ENCODE measurements at places on chromosomes 13 and 19.

DNA sequence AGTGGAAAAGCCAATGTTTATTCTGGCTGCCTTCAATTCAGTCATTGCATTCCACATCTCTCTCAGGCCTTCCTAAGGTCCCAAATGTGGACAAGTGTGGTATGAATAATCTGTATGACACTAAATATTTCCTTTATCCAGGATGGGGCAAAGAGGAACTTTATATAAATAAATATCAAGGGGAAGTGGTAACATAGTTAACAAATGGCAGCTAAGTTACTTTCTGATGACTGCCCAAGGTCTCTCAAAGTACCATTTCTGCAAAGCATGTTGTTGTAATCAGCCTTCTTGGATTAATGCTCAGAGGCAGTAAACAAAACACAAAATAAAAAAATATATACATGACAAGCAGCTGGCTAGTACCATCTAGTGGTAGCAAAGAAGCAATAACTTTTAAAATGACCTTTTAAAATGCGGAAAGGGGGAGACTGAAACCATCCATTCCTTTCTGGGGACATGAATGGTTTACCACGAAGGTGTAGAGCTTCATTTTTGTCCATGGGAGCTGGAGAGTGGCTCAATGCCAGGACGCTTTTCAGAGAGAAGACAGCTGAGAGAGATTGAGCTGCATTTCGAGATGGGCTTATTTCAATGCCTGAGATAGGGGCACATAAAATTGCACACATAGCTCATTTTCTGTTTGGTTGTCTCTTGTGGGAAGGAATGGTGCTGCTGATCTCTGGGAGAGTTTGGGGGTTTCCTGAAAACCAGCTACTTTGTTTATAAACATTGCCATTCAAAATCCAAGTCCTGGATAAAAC, 259.2 kb downstream of the RFC3 start:
- DNase-seq, result no peak

- no peak for DNase-seq
These were observed 4.6 kb upstream of the KBTBD6 start for GRCh38 chr13:41137241-41137640.

GRCh38 chr19:7670150-7670783, 1.4 kb downstream of the RETN start:
- no peak for DNase-seq

DNA sequence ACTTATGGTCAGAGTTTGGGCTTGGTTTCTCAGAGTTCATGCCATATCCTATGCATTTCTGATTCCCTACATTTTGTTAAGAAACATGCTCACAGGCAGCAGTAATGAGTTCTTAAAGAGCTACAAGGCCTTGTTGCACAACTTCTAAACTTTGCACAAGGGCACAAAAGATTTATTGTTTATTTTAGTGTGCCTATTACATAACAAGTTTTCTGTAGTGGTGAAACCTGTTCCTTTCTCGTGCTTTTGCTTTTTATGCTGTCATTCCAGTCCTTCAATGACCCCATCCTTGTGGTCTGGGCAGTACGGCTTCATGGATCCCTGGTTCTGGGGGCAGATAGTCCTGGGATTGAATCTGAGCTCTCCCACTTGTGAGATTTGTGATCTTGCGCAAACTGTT, 17.8 kb downstream of the ZNF507 start:
- no peak for DNase-seq

DNA sequence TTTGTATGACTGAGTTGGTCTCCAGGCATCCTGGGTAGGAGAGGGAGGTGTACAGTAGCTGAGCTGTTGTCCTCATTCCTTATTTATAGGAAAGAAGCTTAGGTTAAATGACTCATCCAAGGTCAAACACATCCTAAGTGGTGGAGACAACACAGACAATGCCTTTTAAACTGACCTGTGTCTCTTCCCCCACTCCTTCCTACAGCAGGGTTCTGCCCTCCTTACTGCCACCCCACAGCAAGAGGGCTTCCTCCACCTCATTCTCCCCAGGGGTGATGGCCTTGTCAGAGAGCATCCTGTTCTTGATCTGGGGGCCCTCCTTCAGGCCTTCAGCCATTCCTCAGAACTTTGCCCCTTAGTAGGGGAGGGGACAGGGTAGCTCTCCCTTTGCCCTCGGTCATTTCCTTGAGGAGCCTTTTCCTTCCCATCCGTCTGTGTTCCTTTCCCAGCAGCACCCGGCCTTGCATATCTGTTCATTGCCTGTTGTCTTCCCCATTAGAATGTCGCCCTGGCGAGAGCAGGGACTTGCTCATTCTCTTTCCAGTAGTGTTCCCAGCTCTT, 48.2 kb upstream of the GPI start:
- no peak for DNase-seq

GRCh38 chr13:30276178-30276577, 31.2 kb downstream of the KATNAL1 start:
- DNase-seq, result no peak

DNA sequence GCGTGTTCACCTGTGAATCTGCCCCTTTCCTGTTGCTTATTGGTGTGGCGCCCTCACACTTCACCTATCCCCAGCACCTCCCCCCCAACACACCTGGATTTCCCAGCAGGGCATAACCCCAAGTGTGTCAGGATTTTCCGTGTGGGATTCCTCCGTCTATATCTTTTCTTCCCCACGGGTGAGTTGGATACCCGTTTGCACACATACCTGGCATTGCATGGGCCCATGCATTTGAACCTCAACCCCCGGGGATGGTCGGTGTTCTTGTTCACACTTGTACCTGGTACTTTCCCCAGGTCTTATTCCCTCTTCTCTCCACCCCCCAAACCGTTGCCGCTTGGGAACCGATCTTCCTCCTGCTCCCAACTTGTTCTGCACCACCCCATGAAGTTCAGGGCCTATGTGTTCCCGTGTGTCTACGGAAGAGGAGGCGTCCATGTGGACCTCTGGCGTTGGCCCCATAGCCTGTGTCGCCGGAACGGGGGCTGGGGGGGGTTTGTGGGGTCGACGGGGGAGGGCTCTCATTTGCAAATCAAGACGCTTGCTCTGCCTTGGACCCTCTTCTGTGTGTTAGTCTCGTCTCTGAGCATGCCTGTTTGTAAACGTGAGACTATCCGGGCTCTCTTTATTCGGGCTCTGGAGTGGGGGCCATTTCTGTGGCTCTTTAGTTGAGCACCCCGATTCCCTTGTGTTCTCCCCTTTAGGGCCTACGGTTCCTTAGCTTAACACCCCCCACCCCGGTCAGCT, 1.7 kb downstream of the PRR12 start:
- DNase-seq, result no peak

- DNase-seq, result no peak
These were observed 7.4 kb downstream of the MYCBP2 start for GRCh38 chr13:77319536-77319935.

DNA sequence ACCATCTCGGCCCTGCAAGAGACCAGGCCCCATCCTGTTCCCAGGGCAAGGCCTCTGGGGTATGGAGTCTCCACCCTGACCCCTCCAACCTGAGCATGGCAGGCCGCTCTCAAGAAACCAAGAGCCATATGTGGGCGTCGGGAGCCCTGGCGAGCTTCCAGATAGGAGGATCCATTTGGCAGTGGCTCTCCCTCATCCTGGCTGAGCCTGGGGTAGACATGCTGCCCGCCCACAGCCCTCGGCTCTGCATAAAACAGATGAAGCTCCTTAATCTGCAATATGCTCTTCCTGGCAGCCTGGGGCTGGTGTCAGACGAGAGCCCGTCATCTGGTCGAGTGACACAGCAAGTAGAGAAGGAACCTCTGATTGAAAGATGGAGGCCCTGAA, 6.1 kb downstream of the ATP13A1 start:
- peak; percentile 93 for DNase-seq

DNA sequence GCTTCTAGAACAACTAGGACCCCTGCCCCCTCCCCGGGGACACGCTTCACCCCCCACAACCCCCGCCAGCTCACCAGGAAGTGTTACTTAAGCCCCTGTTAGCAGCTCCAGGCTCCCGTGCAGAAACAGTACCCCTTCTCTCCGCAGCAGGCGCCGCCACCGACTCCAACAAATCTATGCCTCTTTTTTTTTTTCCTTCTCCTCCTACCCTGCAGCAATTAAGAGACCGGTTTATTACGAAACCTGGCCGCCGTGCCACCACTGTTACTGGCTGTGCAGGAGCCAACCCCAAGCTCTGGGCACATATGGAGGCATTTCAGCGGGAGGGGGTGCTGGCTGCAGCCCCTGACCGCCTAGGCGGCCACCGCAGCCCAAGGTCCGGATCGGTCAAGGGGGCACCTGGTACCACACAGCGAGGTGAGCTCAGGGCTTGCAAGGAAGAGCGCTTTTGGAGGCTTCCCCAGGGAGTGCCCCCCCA, 2.4 kb downstream of the GADD45B start:
- DNase-seq, result peak; percentile 58

DNA sequence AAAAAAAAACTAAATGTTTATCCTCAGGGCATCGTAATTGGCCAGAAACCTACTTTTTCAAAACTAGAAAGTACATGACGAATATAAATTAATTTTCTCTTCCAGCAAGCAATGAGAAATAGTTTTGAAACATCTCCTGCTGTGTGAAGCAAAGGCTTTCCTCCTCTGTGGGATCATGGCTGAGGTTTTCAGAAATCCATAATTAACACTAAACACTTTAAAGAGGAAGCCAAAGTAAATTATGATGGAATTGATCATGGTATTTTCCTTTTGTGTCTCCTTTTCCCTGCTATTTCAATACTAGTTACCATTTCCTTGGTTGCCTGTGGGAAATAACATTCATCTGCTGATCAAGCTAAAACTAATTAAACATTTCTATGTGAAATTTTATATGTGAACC, 1413.8 kb upstream of the PCDH20 start:
- DNase-seq, result no peak

DNA sequence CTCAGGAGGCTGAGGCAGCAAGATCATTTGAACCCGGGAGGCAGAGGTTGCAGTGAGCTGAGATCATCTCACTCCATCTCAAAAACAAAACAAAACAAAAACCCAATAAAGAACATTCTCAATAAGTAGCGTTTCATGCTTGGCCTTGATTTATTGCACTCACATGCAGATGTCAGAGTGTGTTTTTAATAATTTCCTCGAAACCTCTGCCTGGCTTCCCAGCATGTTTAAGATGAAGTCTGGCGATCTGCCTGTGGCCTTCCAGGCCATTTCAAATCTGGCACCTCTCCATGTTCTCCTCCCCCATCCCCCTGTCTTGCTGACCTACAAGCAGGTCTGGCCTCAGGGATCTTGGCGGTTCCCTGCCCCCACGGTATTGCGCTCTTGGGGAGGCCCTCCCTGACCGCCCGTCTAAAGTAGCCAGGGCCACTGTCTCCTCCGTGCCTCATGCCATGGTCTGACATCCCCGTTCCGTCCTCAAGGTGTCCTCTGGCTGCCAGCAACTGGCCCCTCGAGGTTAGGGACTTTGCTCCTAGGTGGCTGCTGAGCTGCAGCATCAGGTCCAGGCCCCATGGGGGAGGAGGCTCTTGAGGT, 1.6 kb downstream of the WDR88 start:
- no peak for DNase-seq

- no peak for DNase-seq
These were observed 250.9 kb upstream of the HTR2A start for GRCh38 chr13:47147812-47148119.

- DNase-seq, result no peak
These were observed 3.9 kb upstream of the KLK15 start for GRCh38 chr19:50837300-50837699.

DNA sequence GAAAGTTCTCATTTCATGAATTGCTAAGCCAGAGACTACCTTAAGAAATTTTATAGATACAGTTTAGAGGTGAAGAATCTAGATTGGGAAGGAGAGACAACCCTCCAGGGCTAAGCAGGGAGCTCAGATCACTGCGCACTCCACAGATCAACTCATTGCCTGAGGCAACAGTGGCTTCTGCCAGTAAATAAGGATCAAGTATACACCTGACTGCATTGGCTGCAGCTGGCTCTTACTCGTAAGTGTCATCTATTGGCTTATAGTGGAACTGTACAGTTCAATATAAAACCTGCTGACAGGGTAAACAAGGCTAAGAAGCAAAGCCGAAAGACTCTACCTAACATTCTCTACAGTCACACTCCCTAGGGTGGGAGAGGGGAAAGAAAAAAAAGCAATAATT, 18.0 kb upstream of the C1QTNF9B start:
- no peak for DNase-seq

DNA sequence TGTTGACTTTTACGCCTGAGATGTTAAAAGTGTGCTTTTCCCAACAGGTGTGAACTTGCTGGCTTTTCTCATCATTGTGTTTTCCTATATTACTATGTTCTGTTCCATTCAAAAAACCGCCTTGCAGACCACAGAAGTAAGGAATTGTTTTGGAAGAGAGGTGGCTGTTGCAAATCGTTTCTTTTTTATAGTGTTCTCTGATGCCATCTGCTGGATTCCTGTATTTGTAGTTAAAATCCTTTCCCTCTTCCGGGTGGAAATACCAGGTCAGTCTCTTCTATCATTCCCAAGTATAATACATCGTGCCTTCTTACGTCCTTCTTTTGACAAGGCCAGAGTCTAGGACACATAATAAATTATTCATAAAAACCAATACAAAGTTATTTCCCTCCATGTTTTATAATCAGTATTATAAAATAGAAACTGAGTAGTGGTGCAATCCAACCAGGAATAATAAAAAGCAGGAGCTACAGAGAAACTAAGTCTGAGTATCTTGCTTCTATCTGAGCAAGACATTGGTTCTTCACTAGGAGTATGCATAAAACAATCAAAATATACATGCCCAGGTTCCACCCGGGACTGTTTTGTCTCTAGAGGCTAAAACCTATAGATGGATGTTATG, 57.9 kb downstream of the RXFP2 start:
- DNase-seq, result no peak

DNA sequence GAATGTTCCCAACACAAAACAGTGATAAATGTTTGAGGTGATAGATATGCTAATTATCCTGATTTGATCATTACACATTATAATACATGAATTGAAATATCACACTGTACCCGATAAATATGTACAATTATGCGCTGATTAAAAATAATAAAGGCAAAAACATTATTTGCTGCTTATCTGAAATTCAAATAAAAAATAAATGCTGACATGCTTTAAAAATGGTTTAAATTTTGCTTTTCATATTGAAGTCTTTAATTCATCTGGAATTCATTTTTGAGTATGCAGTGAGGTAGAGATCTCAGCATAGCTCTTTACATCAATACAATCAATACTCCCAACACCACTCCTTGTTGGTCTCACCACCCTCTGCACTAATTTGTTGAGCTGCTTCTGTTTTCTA, 330.8 kb downstream of the NALCN start:
- DNase-seq, result no peak

Data from DMS 273 treated with DMSO at 0.1 percent for 48 hours (cell line).